ENCODE measurements at places on chromosomes 3 and 15. TPM values are rescaled to one million over a fixed set of nuclear protein-coding genes. Genes with fewer than 3 reads are reported as not detected.

DNA sequence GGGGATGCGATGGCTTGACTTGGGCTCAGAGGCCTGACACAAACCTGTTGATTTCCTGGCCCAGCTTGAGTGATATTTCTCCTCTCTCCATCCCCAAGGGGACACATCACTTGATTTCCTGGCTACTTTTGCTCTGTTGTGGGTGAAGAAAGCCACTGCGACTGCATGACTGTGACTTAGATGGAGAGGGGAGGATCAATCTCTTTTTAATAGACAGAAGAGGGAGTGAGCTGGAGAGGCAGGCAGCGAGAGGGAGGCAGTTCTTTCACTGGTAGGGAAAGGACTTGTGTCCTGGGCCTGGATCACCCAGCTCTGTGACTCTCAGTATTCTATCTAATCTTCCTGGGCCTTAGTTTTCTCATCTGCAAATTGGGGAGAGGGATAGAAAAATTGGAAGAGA is 189.8 kb upstream of the RGMA start:
- DNase-seq = no peak

DNA sequence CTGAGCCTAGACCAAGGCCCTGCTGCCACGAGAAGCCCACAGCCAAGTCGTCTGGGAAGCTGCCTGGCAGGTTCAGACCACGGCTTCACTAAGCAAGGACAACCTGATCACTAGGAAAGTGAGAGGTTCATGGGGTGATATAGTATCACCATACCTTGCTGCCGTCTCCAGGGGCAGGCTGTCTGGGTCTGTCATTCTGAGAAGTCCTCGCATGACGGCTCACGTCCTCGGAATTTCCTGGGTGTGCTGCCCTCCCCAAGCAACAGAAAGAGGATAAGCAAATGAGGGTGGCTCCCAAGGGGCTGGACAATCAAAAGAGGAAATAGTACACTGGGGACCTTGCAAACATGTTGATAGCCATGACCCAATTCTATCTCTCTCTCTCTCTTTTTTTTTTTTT is 207.4 kb upstream of the IGF1R start:
- no peak for DNase-seq

DNA sequence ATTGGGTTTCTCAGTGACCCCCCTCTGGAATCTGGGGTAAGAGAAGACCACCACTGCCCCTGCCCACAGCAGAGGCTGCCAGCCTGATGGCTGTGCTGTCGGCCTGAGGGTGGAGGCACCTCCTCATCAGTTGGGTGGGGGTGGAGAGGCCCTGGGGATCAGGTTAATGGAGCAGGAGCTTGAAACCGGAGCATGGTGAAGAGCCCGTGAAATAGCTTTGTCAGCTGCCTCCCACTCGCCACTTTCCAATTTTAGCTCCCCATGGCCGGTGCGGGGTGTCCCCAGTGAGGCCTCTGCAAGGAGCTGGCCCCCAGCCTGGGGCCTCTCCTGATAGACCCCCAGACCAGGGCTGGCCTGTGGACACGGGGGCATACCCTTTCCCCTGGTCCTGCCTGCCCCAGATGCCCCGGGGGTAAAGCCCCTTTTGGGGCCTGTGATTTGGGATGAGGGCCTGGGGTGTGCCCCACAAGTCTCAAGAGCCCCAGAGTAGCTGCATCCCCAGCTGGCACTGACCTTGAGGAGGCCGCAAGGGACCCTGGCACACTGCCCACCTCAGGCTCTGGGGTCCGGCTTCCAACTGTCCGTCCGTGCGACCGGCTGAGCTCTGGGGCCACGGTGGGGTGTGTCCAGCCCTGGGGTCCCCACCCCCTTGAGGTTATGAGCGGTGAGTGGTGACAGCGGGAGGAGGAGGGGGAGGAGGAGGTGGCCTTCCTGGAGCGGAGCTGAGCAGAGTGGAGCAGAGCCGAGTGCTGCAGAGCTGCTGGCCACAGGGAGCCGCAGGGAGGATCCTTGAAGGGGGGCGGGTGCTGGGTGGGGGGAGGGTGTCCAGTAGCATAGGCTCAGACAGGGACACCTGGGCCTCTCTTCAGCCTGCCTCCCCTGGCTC is at the start of gene HHATL:
Gene HHATL, minus strand, starts transcription at position 733 of the 886 bp plus-strand sequence. CDS start 1,972 bp downstream, outside the sequence.
- DNase-seq = peak; percentile 54

DNA sequence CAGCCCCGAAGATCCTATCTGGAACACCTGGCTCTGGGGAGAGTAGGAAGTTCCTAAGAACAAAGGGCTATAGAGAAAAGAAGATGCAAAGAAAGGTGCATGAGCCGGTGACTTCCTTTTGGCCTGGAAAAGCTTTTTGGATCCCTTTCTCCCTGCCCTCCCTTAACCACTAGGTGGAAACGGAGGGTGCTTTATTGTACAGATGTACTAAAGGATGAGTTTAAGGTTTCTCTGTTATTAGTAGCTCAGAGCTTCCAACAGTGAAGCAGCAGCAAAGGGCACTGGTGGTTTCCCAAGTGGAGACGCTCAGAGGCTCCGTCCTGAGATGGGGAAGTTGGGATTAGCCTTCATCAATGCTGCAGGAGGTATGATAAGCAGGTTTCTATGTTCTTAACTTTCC is 5.9 kb upstream of the ADGRG7 start:
- no peak for DNase-seq

GRCh38 chr3:8872261-8872660 is 91.0 kb downstream of the RAD18 start:
- DNase-seq = no peak

SMAD3 gene
- total RNA-seq = 30.9 TPM

GPR149 gene
- total RNA-seq = not detected
